ENCODE measurements at places on chromosomes 12 and 14.

- DNase-seq = no peak
Observed at GRCh38 chr12:97629382-97629781, 166.8 kb downstream of the RMST start.

DNA sequence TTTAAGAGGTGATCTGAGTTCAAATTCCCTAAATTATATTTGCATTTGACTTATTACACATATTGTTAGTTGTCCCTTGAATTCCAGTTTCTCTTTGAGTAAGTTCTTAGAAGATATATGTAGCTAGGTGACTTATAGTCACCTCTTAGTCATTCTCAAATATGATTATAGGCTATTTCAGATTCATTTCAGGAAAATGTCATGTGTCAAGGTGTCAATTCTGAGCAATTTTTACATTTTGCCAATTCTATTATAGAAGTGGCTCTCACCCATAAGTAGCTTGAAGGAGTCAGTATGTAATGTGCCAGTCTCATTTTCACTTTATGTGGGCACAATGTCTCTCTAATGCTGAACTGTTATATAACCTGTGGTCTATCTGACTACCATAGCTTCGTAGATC lies 623.4 kb downstream of the DIO2 start:
- DNase-seq = no peak

DNA sequence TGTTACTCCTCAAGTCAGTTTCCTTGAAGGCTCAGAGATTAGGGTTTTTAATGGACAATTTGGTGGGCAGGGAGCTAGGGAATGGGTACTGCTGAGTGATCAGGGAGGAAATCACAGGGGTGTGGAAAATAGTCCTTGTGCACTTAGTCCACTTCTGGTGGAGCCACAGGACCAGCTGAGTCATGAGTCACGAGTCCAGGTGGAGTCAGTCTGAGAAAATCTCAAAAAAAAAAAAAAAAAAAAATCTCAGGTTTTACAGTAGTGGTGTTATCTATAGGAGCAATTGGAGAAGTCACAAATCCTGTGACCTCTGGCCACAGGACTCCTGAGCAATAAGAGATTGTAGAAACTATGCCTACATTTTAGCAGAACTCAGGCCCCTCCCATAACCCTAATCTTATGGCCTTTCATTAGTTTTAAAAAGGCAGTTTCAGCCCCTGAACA lies 28.2 kb upstream of the AMN1 start:
- no peak for DNase-seq

- no peak for DNase-seq
Observed at GRCh38 chr14:58863661-58864345, 226.0 kb downstream of the DACT1 start.

GRCh38 chr12:92362785-92363184 lies 217.1 kb upstream of the BTG1 start:
- no peak for DNase-seq

- no peak for DNase-seq
Observed at GRCh38 chr14:71538938-71539649, 393.1 kb upstream of the RGS6 start.

DNA sequence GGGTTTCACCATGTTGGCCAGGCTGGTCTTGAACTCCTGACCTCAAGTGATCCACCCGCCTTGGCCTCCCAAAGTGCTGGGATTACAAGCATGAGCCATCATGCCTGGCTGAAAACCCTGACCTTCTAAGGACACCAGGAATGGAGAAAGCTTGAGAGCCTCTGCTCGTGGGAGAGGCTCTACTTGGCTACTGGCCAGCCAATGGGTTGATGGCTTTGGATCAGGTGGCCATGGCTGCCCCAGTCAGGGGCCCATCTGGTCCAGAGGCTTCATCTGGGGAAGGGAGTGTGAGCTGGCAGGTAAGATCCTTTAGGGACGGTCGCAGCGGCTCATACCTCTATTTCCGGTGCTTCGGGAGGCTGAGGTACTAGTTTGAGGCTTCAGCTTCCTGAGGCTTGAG lies 42.5 kb upstream of the PPP1CC start:
- no peak for DNase-seq

GRCh38 chr14:71049435-71050133 lies 142.3 kb downstream of the PCNX1 start:
- no peak for DNase-seq

DNA sequence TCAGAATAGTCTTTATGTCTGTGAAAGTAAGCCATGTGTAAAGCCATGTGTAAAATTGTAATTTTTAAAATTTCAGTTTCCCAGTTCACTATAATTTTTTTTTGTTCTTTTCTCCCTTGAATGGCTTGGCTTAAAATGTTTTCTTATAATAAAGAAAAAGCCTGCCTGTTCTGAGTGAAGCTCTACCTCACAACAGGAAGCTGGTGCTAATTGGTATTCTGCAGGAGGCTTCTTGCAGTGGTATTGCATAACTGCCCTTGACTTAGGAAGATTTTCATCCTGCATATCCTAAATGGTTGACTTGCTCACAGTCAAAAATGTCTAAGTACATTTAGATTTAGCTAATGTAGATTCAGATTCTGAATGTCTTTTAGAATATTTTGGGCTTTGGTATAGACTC lies 49.5 kb downstream of the ATP2A2 start:
- DNase-seq = no peak

- no peak for DNase-seq
Observed at GRCh38 chr12:51630256-51630880, 39.3 kb downstream of the SCN8A start.

GRCh38 chr12:45402288-45402687 lies 186.4 kb downstream of the ANO6 start:
- no peak for DNase-seq

DNA sequence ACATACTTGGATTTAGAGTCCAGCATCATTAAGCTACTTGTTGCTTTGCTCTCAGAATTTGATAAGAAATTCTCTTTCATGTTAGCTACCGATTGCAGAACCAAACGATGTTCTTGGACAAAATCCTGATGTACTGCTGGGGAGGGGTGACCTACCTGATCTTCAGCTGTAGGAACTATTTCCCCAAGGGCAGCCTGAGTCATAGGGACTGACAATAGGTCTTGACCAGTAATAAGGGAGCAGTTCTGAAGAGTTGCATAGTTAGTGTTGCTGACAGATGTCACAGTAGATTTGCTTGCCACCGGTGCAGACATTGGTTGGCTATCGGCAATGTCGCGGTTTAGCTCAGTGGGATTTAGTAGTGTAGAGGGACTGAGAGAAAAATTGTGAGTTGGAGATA lies 10.6 kb downstream of the SIX4 start:
- no peak for DNase-seq
